ENCODE measurements at places on chromosomes 3 and 15.

- DNase-seq = no peak
Observed at GRCh38 chr15:66100761-66101160, 152.8 kb downstream of the MEGF11 start.

DNA sequence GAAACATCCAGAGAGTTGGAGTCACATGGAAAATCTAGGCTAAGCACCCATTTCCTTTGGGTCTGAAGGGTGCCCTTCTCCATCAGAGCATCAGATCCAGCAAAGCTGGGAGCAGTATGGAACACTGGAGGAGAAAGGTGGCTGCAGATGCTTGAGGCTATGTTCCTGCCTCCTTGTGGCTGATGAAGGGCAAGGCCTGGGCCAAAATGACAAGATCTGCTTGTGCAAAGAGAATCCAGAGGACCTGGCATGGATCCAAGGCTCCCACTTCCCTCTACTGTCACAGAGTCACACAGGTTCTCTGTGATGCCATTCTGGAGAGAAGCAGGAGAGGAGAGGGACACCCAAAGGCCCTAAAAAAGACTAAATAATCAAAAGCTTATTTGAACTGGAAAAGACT lies 9.2 kb upstream of the ATP8B4 start:
- no peak for DNase-seq

DNA sequence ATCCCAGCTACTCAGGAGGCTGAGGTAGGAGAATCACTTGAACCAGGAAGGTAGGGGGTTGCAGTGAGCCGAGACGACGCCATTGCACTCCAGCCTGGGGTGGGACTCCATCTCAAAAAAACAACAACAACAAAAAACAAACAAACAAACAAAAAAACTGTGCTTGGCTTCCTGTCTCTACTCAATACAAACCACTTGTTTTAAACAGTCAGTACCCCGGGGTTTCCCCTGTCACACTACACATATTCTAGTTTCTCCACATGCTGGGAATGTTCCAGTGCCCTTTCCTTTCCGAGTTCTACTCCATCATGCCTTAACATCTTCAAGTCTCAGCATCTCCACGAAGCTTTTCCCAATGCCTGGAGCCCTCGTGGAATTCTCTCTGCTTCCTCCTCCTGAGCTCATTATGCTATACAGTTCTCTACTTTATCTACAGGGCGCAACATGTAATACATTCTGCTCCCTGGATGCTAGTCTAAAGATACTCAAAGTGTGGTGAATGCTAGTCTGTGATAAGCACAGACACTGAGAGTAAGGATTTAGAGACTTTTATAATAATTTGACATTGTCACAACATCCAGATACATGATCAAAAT lies 7.8 kb downstream of the EMC3 start:
- no peak for DNase-seq

DNA sequence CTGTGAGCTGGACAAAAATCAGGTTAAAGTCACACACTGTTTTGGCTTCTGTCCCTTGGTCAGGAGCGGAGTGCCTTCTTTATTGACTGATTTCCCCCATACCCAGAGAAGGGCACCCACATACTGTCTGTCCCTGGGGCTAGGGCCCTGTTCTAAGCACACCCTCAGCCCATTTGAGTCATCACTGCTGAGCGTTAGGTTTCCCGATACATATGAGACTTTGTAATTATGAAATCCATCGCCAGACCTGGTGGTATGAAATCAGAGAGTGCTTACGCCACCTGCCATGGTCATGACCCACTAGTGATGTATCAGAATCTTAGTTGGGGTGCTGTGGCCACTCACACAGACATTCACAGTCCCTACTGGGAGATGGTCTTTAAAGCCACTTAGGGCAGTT lies 96.8 kb downstream of the CHDH start:
- DNase-seq = no peak

DNA sequence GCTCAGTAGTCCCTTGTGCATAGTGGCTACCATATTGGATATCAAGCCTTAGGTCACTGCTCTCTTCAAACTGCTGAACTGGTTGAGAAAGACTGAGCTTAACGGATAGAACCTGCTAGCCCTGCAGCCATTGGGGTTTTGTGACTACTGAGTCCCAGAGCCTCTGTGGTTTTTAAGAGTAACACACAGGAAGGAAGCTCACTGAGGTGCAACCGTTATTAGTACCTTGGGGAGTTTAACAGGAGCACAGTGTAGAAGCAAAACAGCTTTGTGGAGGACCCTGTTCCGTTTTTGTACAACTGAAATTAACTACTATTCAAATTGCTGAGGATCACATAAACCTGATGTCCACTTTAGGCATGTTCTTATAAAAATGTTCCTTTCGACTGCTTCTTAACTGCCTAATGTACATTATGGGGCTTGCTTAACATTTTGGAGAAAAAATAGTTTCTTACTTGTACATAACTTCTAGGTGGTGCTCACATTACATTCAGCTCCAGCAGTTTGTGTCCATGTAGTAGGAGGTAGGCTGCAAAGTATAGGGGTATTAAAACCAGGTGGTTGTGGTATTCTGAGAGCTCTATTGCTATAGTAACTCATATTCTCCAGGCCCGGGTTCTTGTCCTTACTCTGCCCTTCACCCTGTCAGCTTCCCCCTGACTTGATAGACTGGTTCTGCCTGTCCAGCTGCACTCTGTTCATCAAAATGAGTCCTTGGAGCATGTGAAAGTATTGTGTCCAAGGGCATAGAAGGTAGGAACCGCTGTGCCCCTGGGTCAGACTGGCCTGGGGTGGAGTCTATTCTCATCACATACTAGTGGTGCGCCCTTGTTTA lies 17.3 kb downstream of the PXK start:
- no peak for DNase-seq

DNA sequence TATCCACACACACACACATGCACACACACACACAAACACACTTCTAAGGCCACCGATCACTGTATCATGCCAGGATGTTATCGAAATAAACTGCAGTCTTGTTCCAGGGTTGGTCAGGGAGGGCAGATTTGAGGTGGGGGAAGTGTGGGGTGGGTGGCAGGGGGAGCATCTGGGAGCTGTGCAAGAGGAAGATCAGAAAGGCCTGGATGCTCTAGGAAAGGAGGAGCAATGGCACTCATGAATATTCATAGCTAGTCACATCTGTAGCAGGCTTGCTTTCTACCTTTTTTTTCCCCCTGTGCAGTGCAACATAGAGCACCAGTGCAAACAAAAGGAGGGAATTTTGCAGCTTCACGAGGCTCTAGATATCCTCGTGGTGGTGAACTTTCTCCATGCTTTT lies 84.9 kb downstream of the MEIS2 start:
- DNase-seq = no peak

GRCh38 chr3:195809796-195810454 lies 1.8 kb downstream of the MUC4 start:
- DNase-seq = no peak

DNA sequence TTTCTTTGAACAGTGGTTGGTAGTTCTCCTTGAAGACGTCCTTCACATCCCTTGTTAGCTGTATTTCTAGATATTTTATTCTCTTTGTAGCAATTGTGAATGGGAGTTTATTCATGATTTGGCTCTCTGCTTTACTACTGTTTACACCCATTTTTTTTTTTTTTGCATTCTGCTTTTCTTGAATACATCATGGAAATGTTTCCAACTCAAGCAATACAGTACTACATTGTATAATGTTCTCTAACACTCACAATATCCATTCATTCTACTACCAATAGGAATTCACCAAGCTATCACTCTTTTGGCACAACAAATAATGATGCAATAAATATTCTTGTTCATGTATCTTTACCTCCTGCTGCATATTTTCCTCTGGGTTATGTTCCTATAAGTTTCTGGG lies 801.7 kb downstream of the NTRK3 start:
- no peak for DNase-seq

- no peak for DNase-seq
Observed at GRCh38 chr15:71538181-71538580, 272.2 kb upstream of the NR2E3 start.

- no peak for DNase-seq
Observed at GRCh38 chr15:90948506-90948905, 6.2 kb upstream of the RCCD1 start.

GRCh38 chr3:68121287-68121686 lies 466.9 kb upstream of the SUCLG2 start:
- DNase-seq = no peak
